ENCODE measurements at places on chromosomes 2 and 18.

GRCh38 chr2:200466425-200467418 is 43.1 kb downstream of the KCTD18 start:
- no peak for DNase-seq

GRCh38 chr2:18830962-18831361 is 241.6 kb upstream of the NT5C1B start:
- no peak for DNase-seq

DNA sequence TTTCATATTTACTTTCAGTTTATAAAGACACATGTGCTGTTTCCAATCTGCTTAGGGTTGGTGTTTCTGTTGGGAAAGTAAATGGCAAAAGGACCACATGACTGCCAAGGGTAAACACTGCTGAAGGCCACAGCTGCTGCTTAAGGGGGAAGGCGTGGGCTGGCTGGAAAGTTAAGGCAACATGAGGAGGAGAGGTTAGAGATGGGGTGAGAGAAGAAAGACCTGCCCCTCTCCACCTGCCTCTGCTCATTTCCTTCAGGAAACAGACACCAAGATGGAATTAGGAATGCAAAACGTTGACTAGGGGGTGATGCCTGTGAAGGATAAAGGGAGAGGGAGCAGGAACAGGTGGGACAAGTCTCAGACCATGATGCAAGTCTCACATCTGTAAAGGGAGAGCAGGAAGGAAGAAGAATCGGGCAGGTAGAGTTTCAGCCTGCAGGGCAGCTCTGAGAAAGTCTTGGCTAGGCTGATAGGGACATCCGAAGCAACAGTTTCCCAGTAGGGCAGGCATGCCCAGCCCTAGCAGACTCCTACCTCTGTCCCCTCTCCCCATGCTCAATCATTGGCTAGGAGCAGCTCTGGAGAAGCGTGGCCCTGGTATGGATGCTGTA is 86.0 kb downstream of the CDC42EP3 start:
- no peak for DNase-seq

- DNase-seq: no peak
Observed at GRCh38 chr2:44941551-44942234, at the start of gene SIX3. Gene SIX3, plus strand, starts transcription at chr2:44941702. Its CDS starts 403 bp downstream, at chr2:44942105.

DNA sequence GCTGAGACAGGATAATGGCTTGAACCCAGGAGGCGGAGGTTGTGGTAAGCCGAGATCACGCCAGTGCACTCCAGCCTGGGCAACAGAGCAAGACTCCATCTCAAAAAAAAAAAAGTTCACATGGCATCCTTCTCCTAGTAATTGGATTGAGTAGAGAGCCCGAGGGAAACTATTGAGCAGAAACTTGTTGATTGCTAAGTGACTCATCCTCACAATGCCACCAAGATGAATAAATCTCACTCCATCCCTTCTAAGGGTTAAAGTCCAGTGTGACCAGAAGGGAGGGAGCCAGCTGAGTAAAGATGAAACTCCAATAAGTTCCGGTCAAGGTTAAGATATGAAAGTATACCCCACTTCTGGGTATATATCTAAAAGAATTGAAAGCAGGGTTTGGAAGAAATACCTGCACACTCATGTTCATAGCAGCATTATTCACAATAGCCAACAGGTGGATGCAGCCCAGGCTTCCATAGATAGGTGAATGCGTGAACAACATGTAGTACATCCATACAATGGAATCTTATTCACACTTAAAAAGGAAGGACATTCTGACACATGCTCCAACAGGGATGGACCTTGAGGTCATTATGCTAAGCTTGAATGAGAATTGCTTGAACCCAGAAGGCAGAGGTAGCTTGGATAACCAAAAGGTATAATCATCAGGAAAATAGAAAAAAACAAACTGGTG is 13.0 kb upstream of the FHL2 start:
- DNase-seq: no peak

- DNase-seq: no peak
Observed at GRCh38 chr2:181984814-181985631, 630 bp upstream of the PPP1R1C start.

- no peak for DNase-seq
Observed at GRCh38 chr2:212005085-212005671, 533.4 kb downstream of the ERBB4 start.

All from stimulated activated CD4-positive, alpha-beta T cell treated with anti-CD3 and anti-CD28 coated beads, Interleukin-15, amount 100 ng/mL, for 1 hour (primary cell).